HL-60 (cell line): ENCODE measurements at places on chromosomes 5 and 9.
A peak's percentile ranks its signal among the peaks of the same experiment; 100 is the strongest.

DNA sequence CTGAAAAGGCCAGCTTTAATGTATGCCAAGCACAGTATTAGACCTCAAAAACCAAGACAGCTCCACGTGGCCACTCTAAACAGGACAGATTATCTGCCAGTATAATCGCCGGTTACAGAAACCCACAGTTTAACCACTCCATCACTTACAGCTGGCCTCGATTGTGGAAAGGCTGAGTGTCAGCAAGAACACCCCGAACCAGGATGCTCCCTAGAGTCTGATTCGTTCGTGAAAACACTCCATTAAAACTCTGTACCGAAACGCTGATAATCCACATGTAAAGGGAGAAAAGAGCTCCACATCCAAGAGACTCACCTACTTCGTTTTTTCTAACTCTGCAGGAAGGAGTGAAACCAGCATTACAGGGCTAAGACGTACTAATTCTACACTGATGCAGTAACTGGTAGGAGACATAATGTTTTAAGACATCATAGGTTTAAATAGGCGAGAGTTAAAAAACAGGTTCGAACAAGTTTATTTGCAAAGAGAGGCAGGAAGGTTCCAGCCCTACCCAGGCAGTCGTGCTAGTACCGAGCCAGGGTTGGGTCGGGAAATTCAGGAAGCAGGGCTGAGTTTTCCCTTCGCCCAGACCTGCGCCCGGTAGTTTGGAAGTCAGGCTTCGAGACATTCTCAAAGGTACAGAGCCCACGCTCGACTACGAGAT lies 949 bp downstream of the SERINC5 start:
- peak; percentile 15 for DNase-seq

DNA sequence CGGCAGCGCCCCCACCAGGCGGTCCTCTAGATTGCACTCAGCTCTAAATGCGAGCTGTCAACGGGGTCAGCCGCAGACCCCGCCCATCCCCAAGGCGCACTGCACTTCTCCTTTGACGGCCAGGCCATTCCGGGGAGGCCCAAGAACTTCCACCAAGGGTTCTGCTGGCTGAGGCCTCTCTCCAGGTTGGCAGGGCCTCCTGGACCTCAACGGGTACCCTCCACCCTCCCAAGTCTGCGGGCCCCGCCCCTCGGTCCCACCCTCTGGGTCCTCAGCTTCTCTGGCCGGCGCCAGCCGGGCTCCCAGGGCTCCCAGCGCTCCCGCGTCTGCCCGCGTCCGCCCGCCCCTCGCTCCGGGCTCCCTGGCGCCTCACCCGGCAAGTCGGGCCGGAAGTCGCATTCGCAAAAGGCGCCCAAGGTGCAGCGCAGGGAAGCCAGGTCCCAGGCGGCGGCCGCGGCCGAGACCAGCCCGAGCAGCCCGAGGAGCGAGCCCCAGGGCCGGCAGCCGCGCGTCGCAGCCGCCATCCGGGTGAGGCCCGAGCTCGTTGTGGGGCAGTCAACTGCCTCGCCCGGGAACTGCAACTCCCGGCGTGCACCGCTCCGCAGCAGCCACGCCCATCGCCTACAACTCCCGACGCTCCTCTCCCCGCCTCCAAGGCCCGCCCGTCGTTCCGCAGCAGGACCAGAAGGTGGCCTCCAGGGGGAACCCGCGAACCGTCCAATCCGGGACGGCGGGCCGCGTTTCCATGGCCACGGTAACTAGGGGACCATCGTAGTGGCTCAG lies at the start of gene TOR2A:
TOR2A (minus strand) TSS at position 548 of the 783 bp plus-strand sequence; CDS start at position 524, 24 bp downstream.
- DNase-seq = peak; percentile 95

GRCh38 chr5:152673601-152674000 lies 268.5 kb upstream of the NMUR2 start:
- no peak for DNase-seq

DNA sequence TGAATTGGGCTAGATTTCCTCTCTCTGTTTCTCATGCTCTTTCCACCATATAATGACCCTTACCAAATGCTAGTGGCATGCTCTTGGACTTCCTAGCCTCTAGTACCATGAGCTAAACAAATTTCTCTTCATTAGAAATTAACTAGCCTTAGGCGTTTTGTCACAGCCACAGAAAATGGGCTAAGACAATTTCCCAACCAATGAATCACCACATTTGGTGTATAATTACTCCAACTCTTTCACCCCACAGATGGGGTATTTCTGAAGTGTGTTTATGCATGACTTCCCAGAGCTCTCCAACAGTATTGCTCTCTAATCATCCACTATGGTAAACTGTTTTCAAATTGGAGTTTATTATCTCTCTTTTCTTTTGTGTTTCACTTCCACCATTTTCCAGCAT lies 1041.1 kb upstream of the COX7C start:
- DNase-seq = no peak

DNA sequence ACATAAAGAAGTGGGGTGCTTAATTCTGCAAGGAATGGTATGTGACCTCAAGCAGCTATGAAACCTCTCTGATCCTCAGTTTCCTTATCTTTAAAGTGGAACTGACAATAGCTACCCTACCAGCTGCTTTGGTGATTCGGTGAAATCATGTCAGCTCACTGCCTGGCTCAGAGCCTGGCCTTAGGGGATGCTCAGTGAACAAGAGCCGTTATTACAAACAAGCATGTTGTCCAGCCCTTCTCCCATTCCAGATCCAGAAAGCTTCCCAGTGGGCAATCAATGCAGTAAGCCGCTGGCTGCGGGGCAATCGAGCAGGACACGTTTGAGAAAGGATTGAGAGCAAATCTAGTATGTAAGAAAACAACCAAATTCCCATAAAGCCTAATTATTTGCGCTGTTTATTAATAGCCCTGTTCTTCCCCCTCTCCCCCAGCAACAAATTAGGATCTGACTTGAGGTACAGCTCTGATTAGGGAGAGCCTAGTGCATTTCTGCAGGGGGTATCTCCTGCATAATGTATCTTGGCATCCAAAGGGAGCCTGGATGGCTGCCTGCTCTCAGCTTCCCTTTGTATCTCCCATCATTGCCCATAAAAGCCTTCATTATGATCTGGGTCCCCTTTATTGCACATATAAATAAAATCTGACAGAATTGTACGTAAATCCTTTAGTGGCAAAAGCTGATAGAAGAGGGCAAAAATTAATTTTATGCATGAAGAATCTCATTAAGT lies 371.4 kb downstream of the TMEM232 start:
- DNase-seq = no peak

DNA sequence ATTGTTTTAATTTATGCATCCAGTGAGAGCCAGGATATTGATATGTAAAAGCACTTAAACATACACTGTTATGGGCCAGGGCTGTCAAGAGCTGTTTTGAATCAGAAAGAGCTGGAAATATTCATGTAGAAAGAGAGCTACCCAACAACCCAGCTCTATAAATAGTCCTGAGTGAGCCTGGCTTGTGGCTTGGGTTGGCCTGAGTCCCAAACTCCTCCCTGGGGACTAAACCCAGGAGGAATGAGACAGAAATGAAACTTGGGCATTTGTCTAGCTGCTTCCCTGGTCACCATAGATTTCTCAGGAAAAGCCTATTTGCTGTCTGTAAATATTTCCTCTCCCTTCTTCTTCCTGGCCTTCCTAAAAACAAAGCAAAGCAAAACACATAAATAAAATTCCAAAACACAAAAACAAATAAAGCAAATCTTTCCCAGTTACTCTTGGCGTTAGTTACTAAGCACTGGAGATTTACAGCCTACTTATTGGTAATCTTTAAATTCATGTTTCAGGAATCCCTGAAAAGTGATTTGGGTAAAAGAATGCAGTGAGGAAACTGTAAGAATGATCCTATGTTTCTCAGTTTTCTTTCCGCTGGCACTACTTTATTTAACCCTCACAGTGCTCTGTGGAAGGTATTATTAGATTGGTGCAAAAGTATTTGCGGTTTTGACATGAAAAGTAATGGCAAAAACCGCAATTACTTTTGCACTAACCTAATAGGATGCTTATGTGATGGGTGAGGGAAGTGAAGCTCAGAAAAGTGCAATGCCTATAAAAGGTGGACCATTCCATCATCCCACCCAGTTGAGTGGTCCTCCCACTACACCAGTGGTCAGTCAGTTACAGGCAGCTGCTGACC lies 111.8 kb downstream of the CARTPT start:
- no peak for DNase-seq

DNA sequence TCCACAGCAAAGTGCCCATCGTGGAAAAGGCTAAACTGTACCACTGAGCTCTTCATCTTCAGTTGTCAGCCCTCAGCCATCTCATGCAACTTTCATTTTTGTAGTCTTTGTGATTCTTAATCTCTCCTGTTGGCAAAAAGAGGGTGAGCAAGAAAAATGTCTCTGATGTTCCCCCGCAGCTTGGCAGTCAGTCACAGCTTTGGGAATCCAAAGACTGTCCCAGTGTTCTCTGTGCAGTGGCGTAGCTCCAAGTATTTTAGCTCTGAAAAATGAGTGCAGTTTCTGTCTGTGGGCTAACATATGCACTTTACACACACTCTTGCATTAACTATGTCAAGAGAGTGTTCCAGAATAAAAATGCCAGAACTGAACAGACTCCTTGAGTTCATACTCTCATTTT lies 372.2 kb downstream of the TMEM232 start:
- DNase-seq = no peak
